HCEC 1CT (cell line): ENCODE measurements at places on chromosomes 6 and 20.

GRCh38 chr6:106530502-106530901, 98.8 kb downstream of the RTN4IP1 start:
- peak; percentile 52 for DNase-seq

DNA sequence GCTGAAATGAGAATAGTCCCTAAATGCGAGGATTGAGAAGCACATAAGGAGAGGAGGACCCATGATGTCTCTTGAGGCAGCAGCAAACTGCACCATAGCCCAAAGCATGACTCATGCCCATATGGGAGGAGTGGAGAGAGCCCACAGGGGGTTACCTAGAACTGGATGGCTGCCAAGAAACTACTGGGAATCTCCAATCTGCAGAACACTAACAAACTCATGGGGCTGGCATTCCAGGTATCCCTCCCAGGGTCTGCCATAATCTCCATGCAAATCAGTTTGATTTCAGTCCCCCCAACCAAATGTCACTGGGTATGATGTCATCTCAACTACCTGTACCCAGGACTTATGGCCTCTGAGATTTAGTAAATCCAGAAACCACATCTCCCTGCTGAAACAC, 410.5 kb downstream of the PTPRT start:
- DNase-seq: no peak

- no peak for DNase-seq
Observed at GRCh38 chr20:36036688-36037087, 68.3 kb downstream of the CNBD2 start.

DNA sequence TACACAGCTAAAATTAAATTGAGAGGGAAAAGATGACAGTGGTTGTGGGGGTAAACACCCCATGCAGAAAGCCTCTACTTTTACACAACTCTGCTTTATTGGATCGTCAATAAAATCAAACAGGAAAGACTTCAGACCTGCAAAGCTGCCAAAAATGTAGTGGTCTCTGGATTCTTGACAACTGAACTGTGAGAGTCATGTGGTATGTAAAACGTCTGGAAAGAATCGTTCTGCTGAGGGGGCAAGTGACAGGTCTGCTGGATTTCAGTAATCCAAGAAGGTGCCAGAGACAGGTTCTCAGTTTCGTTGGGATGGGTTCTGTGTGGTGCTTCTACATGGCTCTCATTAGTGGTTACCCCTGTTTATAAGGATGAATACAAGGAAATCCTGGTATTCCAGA, 63.3 kb downstream of the TSPYL4 start:
- DNase-seq: peak; percentile 20

DNA sequence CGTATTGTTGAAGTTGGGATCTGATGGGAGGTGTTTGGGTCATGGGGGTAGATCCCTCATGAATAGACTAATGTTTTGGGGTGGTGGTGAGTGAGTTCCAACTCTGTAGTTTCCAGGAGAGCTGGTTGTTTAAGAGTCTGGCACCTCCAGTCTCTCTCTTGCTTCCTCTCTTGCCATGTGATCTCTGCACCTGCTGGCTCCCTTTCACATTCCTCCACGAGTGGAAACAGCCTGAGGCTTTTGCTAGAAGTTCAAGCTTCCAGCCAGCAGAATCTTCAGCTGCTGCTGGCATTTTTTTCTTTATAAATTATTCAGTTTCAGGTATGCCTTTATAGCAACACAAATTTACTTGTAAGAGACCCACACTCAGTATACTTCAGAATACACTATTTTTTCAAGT, 1021.6 kb downstream of the EYS start:
- DNase-seq: no peak

GRCh38 chr6:139146317-139146726, 11.4 kb downstream of the HECA start:
- no peak for DNase-seq

DNA sequence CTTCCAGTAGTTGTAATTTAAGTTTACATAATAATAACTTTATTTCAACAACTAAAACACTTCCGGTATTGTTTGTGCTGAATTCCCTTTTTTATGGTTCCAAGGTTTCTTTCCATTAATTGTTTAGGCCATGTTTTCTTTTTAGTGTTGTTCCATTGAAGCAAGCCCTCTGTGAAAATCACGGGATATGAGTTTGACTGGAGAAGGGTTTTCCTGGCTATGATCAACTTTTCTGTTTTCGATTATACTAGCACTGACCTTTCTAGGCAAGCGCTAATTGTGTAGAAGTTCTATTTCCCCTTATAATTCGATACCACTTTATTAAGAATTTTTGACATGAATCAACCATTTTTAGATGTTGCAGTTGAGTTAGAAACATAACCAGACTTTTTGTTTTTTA, 2.4 kb downstream of the LAMA2 start:
- no peak for DNase-seq

- no peak for DNase-seq
Observed at GRCh38 chr6:3654898-3655297, 96.6 kb downstream of the PXDC1 start.

GRCh38 chr6:7148100-7148822, 40.5 kb downstream of the RREB1 start:
- peak; percentile 90 for DNase-seq

- DNase-seq: no peak
Observed at GRCh38 chr20:54469952-54470351, 5.4 kb upstream of the DOK5 start.

DNA sequence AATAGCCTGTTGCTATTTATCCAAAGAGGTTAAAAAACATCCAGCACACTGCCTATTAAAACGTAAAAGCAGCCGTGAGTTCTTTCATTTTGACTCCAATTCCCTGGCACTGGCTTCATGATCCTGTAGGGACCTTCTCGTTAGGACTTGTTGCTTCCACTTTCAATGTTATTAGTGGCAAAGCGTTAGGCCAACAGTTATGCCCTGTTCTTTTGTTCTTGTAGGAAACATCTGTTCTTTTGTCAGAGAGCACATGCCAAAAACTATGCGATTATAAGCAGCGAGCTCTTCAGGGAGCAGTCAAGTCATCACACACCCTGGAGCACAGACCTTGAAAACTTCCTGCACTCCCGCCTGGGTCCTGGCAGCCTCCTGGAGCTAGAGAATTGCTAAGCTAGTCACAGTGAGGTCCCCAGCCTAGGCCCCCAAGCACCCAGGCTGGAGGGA, 609.5 kb upstream of the ARID1B start:
- DNase-seq: no peak

GRCh38 chr6:96066376-96066775, 50.6 kb downstream of the FUT9 start:
- no peak for DNase-seq

GRCh38 chr6:161222706-161223234, 51.1 kb downstream of the AGPAT4 start:
- DNase-seq: no peak

DNA sequence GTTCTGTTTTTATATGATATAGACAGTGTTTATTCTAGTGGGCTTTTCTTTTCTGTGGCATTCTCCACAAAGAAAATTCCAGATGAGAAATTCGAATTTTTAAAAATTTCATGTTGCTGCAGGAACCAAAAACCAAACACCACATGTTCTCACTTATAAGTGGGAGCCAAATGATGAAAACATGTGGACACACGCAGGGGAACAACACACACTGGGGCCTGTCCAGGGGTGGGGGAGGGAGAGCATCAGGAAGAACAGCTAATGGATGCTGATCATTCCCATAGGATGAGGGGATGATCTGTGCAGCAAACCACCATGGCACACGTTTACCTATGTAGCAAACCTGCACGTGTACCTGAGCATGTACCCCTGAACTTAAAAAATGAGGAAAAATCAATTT, 499.0 kb upstream of the SLC35B3 start:
- no peak for DNase-seq

DNA sequence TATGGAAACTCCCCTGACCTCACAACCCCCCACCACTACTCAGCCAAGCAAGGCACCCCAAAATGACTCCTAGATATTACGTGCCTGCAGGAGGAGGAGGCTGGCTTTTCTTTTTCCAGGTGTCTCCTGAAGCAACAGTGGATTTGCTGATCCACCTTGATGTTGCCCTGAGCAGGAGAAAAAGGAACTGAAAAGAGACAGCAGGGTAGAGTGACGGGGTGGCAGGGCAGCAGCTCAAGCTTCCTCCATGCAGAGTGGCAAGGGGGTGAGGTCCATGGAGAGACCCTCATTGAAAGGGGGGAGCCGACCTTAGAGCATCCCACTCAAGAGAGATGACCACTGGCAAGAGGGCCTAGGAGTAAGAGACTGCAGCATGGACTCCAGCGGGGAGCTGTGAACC, 112.0 kb upstream of the SIRPA start:
- no peak for DNase-seq

GRCh38 chr6:163944897-163945296, 530.4 kb downstream of the QKI start:
- DNase-seq: no peak

DNA sequence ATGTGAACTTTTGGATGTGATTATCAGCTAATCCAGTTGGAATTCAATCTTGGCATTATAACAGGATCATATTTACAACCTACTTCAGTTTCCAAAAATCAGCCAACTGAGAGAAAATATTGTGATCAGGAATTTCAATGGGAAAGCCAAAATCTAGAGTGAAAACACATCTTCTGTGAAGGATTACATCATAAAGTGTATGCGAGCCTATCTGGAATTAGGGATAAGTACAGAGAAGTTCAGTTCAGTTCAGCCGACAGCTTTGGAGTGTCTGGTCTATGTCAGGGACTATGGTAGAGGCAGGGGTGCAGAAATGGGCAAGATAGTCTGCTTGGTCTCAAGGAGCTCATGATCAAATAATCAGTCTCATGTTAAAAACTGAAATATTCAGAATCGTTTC, 12.3 kb upstream of the PRIM2 start:
- DNase-seq: no peak

DNA sequence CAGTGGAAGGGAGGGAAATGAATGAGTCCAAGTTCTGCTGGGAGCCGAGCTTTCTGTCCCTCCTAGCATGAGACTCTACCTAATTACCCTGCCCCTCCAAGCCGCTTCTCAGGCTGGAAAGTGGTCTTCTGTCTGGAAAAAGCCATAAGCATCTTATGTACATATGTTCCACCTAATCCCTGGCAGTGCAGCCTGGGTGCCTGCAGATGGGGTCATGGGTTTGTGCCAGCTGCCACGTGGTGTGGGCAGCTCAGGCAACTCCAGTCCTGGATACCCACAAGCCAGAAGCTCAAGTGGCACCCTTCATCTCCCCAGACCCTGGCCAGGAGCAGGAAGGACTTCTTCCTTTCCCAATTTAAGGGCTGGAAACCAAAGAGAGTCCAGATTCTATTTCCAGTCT, 253.1 kb downstream of the LY86 start:
- no peak for DNase-seq

DNA sequence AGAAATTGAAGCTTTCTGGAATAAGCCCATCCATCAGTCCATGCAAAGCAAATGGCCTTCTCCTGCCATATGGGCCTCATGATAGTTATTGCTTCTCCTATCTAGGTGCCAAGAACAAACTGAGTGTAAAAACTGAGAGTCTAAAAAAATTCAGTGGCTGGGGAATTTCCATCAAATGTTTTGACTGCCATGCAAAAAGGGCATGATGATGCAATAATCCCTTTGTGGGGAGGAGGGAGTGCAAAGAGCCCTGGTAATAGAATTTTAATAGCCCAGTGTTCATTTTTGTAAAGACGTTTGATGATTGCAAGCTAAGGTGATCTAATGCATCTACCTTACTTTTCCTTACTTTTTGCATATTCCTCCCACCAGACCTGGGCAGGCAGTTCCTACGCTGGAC, 683.7 kb downstream of the EPM2A start:
- no peak for DNase-seq

DNA sequence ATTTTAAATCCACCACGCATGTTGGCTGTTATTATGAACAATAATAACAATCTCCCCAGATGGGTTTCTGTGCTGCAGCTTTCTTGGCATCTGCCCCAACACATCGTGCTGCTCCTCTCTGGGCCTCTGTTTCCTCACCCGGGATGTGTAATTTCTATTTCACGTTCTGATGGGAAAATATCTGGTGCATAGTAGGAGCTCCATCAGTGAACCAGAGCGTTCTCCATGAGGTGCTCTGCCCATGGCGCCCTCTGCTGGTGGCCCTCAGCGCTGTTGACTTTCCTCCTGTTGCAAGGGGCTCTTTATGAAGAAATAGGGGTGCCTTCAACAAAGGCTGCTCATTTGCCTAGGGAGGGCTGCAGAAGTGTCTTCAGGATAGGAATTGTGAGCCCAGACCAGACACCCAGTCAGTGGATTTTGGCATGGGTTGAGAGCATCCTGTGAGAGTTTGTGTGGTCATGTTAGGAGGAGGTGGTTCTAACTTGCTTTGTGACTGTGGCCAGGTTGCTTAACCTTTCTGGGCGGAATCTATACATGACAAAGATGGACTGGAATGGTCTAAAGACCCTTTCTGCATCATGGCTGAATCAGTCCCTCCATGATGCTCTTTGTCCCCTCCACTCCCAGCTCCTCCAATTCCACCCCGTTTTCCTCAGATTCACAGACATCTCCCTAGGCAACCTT, 8.1 kb downstream of the SCRT2 start:
- peak; percentile 47 for DNase-seq
